Kidney epithelial cell (primary cell): ENCODE measurements at places on chromosomes 11 and 22.

DNA sequence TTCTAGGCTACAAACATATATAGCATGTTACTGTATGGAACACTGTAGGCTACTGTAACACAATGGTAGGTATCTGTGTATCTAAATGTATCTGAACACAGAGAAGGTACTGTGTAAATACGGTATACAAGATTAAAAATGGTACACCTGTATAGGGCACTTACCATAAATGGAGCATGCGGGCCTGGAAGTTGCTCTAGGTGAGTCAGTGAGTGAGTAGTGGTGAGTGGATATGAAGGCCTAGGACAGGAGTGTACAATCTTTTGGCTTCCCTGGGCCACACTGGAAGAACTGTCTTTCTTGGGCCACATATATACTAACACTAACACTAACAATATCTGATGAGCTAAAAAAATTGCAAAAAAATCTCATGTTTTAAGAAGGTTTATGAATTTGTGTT is 21.4 kb downstream of the RNF141 start:
- DNase-seq: no peak

DNA sequence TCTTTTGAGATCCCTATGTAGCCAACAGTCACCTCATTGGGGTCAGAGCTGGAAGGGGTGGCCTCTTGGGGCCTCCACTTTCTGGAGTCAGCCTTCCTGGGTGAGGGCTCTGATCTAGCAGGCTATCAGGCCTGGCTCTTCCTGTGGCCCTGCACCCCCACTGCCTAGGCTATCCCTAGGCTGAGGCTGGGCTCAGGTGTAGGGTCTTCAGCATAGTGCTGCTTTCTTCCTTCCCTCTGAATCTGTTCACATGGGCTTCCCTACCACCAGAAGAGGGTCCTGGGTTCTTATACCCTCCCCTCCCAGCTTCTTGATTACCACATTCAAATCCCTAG is 456 bp upstream of the SPI1 start:
- DNase-seq: no peak

GRCh38 chr22:45689211-45689610 is 17.6 kb downstream of the ATXN10 start:
- DNase-seq: no peak

GRCh38 chr11:65260756-65261590 is 789 bp upstream of the POLA2 start:
- DNase-seq: no peak

GRCh38 chr11:44138286-44138685 is 42.8 kb downstream of the EXT2 start:
- DNase-seq: no peak
